Femur (tissue), 1 donor: ENCODE measurements at places on chromosomes 3 and 15.

- no peak for DNase-seq
Observed at GRCh38 chr3:110974902-110975301, 96.7 kb upstream of the NECTIN3 start.

DNA sequence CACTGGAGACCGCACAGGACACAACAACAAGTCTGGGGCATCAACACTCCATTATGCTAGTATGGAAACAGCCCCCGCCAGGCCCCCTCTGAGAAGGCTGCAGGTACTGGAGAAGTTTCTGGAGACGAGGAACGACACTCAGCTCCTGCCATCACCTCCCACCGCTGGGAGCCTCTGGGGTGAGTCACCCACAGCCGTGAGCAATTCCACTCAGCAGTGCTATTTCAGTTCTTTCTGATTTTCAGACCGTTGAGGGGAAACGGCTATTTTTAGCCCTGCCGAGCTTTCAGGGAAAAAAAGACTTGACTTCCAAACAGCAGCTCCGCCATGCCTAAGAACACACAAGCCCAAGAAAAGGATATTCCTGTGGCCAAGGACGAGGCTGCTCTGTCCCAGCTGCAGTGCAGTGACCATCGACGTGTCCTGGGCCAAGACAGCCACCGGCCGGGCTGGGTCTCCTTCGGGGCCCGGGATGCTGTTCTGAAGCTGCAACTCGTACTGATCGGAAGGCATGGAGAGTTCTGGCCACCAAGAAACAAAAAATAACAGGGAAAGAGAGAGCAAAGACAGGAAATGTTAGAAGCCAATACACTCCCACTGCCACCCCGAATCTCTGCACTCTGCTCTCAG is 40.8 kb downstream of the NUP210 start:
- DNase-seq: peak; percentile 67

DNA sequence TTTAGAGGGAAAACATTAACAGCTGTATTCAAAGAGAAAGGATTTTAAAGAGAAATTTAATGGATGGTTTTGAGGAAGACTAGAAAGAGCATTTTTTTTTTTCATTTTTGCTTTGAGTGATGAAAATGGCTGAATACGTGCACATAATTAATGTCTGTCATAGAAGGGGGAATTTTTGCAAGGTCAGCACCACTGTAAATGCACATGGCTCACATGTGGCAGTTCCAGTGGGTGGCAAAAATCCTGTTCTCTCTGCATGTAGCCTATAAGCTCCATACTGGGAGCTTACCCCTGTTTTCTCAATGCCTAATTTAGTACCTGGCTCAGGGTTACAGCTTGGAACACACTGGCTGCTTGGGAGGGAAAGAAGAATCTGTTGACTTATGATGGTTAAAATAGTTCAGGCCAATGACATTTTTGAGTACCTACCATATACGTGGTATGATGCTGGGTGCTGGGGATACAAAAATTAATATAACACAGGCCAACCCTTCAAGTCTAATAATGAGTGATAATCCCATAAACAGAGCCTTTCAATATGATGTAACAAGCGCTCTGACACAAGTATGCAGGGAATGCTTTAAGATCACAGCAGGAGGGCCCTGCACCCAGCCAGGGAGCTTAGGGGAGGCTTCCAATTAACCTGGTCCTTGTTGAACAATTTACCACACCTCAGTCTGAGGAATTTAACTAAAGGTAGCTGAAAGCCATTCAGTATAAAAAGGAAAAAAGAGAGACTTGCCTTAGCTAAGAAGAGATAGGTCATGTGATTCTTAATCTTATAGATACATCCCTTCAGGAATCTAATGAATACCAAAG is 33.0 kb downstream of the HSPBAP1 start:
- DNase-seq: no peak

- no peak for DNase-seq
Observed at GRCh38 chr3:97306226-97306625, 458.3 kb upstream of the ARL6 start.

- DNase-seq: no peak
Observed at GRCh38 chr3:66836363-66837152, 161.5 kb upstream of the KBTBD8 start.

- DNase-seq: no peak
Observed at GRCh38 chr3:55891106-55891505, 404.0 kb upstream of the WNT5A start.

- no peak for DNase-seq
Observed at GRCh38 chr15:45469441-45469840, 53.1 kb downstream of the SLC30A4 start.

DNA sequence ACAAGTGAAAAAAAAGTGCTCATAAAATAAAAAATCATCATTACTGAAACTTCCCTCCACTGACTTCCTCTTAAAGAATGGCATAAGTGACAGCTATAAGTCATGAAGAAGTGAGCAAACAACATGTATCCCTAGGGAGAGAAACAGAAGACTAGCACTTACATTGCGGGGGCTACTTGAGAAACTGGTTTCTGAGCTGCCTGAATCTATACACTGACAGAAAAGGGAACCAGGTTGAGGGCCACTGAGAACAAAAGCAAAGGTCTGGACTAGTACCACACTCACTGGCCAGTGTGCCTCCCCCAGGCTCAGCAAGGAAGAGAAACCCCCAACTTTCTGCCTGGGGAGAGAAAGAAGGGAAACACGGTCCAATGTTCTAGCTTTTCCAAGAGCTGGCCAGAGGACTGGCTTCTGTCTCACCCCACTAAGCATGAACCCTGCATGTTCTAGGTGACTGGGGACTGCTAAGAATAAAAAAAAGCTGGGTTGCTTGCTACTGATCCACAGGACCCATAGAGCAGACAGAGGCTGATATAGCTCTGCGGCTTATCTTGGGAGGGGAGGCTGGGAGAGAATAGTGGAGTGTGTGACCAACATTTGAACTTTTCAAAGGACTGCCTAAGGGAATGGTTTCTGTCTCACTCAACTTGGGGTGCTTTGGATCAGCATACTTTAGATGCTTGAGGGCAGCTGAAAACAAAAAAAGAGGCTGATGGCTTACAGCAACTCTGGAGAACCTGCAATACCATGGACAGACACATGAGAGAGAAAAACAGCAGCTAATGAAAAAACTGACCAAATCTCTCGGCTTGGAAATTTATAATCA is 8.1 kb downstream of the RAD18 start:
- DNase-seq: no peak

GRCh38 chr3:102741105-102741504 is 306.3 kb downstream of the ZPLD1 start:
- no peak for DNase-seq

- no peak for DNase-seq
Observed at GRCh38 chr3:150605998-150606641, 3.0 kb downstream of the SELENOT start.

DNA sequence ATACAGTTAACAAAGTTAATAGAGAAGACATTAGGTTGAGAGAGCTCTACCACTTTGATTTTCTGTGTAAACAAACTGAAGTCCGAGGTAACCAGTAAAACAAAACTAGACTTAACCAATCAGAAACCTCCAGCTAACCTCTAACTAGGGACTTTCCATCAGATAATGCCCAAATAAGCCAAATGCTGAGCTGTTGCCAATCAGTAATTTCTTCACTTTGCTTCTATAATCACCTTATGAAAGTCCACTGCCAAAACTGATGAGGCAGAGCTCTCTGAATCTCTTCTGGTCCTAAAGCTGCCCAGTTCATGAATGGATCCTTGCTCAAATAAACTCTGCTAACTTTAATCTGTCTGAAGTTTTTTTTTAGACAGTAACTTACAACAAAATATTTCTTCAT is 448.0 kb upstream of the NECTIN3 start:
- no peak for DNase-seq

GRCh38 chr15:77974416-77975331 is 102.8 kb downstream of the TBC1D2B start:
- no peak for DNase-seq

DNA sequence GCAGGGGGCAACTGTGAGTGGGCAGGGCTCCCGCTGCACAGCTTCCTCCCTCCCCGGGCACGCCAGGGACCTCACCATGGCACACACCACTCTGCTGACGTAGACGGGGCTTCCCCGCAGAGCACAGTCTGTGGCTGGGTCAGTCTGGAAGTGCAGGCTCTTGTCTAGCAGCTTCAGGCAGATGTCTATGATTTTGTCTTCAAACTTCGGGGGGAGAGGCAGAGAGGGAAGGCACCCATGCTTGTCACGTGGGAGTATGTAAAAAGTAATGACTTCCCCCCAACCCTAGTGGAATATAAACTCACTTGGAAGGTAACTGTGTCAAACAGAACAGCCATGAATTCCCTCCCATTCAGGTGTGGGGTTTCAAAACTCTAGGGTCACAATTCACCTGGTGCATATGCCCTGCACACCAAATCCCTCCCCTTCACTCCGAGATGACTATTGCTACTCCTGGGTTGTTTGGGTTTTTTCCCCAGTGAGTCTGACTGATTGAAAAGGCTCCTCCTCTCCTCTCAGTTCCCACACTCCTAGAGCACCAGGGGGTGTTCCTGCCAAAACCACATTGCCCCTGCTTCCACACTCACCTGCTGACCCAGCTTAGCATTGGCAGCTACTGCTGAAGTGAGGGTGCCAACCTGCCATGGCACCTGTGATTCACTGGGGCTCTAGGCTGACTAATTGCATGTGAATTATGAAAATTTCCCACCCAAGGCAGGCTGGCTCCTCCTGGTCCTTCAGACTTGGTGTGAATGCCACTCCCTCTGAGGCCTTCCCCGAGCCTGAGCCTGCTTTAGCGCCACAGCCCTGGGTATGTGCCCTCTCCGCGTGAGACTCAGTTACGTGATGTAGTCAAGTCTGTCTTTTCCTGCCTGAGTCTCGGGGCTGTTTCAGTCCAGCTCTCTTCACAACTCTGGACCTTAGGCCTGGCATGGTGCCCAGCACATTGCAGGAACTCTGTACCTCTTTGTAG is 13.0 kb downstream of the TGM5 start:
- no peak for DNase-seq

DNA sequence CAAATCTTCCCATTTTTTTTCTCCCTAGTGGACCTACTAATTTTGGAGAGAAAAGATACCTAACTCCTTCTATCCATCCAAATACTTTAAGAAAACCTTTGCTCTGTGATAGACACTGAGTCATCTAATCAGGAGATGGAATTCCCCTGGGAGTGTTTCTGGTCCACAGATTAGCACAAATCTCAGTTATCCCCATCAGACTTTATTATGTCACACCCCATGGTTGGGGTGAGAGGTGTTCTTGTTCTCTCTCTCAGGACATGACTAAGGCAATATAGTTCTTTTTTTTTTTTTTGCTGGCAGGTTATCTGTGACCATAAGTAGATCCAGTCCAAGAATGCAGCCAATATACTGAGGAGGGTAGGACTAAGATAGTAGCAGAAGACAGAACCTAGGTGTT is 15.8 kb downstream of the SLC9A9 start:
- no peak for DNase-seq

DNA sequence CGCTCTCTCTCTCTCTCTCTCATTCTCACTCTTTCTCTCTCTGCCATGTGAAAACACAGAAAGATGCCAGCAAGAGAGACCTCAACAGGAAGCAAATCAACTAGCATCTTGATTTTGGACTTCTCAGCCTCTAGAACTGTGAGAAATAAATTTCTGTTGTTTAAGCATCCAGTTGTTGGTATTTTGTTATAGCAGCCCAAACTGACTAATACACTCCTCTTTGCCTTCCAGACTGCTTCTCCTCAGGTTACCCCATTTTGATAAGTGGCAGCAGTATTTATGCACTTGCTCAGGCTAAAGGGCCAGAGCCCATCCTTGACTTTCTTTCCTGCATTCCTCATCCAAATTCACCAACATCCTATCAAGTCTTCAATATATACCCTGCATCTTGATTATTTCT is 76.6 kb upstream of the NANOGP8 start:
- no peak for DNase-seq

GRCh38 chr3:28575746-28576613 is 227.4 kb upstream of the AZI2 start:
- peak; percentile 44 for DNase-seq

GRCh38 chr3:143848704-143849103 is 436 bp upstream of the SLC9A9 start:
- DNase-seq: no peak

GRCh38 chr15:41811432-41812195 is 16.3 kb upstream of the JMJD7 start:
- DNase-seq: peak; percentile 88

DNA sequence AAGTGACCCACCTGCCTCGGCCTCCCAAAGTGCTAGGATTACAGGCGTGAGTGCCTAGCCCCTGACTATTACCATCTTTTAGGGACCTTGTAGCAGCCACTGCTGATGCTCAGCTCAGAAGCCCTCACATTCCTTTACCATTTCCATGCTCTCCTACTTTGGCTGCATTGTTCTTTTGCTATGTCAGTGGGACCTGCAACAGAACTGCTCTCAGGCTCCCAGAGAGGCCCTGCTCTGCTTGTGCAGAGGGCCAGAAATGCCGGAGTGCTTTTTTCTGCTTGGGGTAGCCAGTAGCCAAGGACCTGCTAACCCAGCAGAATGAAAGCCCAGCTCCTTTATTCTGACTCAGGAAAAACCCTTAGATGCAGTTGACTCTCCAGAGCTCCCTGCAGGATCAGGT is 18.3 kb upstream of the PROK2 start:
- DNase-seq: no peak

DNA sequence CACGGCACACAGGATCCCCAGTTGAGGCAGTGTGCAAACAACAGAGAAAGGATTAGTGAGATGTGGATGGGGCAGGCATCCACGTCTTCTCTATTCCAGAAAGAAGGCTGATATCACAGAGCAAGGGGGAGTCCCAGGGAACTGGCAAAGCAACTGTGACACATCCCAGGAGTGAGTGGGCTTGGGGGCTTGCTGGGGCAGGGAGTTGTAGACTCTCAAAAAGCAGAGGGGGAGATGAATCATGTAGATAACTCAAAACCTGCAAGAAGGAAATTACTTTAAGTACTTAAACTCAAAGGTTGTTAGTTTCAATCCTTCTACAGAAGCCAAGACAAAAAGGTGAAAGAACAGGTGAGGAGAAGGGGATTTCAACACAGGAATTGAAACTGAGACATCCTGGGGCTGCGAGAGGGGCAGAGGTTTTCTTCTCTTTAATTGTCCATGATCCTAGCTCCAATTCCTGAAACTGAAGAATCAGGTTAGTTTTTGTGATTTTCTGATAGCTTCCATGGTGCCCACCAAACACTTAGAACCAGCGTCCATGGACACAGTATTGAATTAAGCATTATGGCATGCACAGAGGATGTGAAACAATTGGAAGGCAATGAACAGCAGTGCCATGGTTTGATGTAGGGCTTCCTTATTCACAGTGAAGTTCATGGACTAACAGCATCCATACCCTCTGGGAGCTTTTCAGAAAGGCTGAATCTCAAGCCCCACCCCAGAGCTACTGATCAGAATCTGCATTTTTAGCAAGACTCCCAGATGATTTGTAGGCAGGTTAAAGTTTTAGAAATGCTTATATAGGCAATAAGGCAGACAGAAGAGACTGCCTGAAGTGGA is 52.0 kb downstream of the CCR3 start:
- no peak for DNase-seq

- DNase-seq: peak; percentile 60
Observed at GRCh38 chr15:51621936-51622603, 501 bp downstream of the DMXL2 start.
